ENCODE measurements at places on chromosomes 6 and 20. TPM values are rescaled to one million over a fixed set of nuclear protein-coding genes. Genes with fewer than 3 reads are reported as not detected.
A peak's percentile ranks its signal among the peaks of the same experiment; 100 is the strongest.

Gene VSX1
- not detected for total RNA-seq

Gene BMP7
- 15.3 TPM for total RNA-seq

Gene PARD6B
- 13.1 TPM for total RNA-seq

DNA sequence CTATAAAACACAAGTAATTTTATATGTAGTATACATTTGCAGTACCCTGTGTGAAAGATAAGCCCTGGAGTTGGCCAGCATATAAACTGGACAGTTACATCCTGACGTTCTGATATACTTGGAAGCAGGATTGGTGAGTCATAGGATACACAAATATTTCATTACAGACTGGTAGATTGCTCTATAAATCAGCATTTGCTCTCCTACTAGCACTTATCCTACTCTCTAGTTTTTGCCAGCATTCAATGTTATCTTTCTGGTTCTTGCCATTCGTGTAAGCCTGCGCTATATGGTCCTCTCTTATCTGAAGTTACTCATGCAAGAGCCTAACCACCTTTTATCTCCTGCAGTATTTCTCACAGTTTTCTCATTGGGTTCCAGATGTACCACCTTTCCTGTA lies 680.2 kb upstream of the MMS22L start:
- DNase-seq: peak; percentile 81
- H3K27me3 ChIP-seq: no peaks in the 10 kb centered on the region
- peaks cover 6% of the 10 kb centered on the region for H3K4me1 ChIP-seq
- H3K4me3 ChIP-seq: no peak overlapping the region
- H3K27ac ChIP-seq: no peak overlapping the region

Measured in astrocyte (in vitro differentiated cells and primary cell).